ENCODE measurements at places on chromosomes 4 and X. TPM values are rescaled to one million over a fixed set of nuclear protein-coding genes. Genes with fewer than 3 reads are reported as not detected.

- no peak for DNase-seq
Observed at GRCh38 chr4:169164669-169165415, 105.9 kb downstream of the SH3RF1 start.

- no peak for DNase-seq
Observed at GRCh38 chr4:81807386-81807785, 335.7 kb upstream of the RASGEF1B start.

GRCh38 chr4:42608551-42608950 lies 48.4 kb downstream of the ATP8A1 start:
- DNase-seq, result no peak

GRCh38 chr4:3098346-3098745 lies 23.9 kb downstream of the HTT start:
- no peak for DNase-seq

DNA sequence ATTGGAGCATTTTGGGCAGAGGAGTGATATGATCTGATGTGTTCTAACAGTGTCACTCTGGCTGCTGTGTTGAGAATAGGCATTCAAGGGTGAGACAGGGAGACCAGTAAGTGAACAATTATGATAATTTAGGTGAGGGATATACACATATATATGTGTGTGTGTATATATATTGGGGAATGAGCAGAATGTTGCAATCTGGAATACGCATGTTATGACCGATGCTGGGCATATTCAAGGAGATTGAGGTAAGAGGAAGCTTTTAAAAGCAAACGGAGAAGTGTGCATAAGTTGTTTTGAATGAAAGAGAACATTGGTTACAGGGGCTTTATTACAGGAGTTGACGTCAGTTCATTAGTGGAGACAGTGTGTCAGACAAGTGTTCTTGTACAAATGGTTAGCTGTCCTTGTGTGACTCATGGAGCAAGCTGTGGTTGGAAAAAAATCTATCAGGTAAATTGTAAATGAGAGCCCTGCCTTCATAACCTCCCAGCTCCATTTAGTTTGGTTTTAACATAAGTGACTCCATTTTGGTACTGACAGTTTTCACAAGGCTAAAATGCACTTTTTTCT lies 442.5 kb upstream of the LCORL start:
- no peak for DNase-seq

DNA sequence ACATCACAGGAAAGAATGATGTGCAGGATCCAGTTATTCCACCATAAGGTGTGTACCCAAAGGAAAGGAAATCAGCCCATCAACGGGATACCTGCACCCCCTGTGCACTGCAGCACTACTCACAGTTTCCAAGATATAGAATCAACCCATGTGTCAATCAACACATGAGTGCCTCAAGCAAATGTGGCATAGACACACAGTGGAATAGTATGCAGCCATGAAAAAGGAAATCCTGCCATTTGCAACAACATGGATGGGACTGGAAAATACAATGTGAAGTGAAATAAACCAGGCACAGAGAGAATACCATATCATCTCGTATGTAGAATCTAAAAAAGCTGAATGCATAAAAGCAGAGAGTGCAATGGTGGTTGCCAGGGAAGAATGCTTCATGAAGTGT lies 53.3 kb downstream of the DHRSX start:
- DNase-seq, result no peak

DNA sequence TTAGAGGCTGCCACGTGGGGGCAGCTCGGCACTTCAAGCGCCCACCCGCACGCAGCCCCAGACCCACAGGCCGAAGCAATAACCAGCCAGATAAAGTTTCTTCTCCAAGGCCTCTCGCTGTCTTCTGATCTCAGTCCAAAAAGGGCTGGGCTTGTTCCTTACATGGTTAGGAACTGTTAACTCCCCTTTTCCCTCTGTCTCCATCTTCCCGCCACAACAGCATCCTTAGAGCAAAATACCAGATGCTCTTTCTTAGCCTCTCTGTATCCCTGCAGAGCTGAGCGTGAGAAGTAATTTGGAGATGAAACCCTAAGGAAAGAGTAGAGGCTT lies 23.4 kb upstream of the KIAA1210 start:
- DNase-seq, result peak; percentile 42

- DNase-seq, result no peak
Observed at GRCh38 chr4:3421470-3421869, 20.3 kb upstream of the HGFAC start.

GRCh38 chr4:186592445-186592844 lies 37.1 kb upstream of the MTNR1A start:
- DNase-seq, result no peak

DNA sequence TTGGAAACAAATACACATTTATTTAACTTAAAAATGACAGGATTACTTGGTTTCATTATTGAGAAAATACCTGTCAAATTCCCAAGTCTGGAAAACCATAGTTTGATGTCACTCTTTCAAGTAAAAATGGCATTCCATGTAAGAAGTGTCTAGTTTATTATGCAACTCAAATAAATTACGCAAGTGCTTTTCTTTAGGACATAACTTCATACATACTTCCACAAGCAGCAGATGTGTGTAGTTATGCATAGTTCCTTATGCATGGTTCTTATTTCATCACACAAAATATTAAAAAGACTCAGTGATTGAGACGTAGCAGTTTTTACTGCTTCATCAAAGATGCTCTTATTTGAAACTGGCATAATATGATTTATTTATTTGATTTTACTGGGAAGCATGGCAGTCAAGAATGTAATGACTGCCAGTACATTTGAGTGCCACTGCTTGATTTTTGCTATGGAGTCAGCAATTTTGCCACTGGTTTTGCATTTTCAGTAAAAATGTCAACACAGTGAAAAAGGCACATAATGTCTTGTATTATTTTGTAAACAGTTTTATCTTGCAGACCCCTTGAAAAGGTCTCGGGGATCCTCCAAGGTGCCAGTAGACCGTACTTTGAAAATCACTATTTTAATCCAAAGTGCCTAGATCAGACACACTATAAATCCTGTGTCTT lies 62.1 kb downstream of the CLCN3 start:
- DNase-seq, result no peak

DNA sequence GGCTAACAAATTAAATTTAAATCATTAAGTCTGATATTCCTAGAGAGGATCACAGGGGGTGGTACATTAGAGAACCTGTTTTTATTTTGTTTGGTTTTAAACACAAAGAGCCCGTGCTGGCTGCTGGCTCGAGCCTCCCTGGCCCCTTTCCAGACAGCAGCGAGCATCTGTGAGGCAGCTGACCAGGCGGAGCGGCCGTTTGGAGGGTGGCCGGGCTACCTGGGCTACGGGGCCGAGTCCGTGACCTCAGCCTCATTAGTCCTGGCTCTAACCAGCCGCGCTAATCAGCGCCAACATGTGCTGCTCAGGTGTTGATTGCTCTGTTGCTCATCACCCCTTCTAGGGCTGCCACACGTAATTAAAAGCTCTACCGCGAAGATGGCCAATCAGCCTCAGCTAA lies 35.3 kb downstream of the DCTD start:
- no peak for DNase-seq

- peak; percentile 8 for DNase-seq
Observed at GRCh38 chrX:145405012-145405411, 157.7 kb downstream of the SPANXN1 start.

DNA sequence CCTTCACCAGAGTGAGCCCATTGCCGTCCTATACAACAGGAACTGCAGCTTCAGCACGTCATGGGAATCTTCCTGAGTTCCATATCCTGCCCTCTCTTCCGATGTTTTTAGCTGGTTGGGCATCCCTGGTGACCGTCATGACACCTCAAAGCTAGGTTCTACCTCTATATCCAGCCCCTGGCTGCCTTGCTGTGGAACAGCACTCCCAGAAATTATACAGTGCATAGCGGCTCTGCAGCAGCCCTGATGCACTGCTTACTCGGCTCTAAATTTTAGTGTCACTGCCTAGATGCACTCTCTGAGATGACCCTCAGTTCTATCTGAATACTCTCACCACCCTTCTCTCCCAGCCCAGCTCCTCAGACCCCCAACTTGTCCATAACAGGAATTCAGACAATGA lies 44.3 kb downstream of the ARHGEF38 start:
- no peak for DNase-seq

Gene NSUN7
- 19.8 TPM for polyA plus RNA-seq

Gene MMGT1
- 25.9 TPM for polyA plus RNA-seq

Gene CXCL11
- polyA plus RNA-seq, result 0.51 TPM

Gene HEPH
- 53.1 TPM for polyA plus RNA-seq

Gene STARD8
- 21.3 TPM for polyA plus RNA-seq

Gene IL15
- 1.2 TPM for polyA plus RNA-seq

Gene ADAM29
- polyA plus RNA-seq, result 0.09 TPM

Gene ETDB
- not detected for polyA plus RNA-seq

Gene TLR1
- 4.8 TPM for polyA plus RNA-seq
